Foreskin keratinocyte (primary cell): ENCODE measurements at places on chromosomes 13 and 19. TPM values are rescaled to one million over a fixed set of nuclear protein-coding genes. Genes with fewer than 3 reads are reported as not detected.

FCHO1 gene
- total RNA-seq, result 6.2 and 8.8 TPM in 2 replicates

PSG4 gene
- 5.7 and 10.1 TPM in 2 replicates for total RNA-seq

UGGT2 gene
- total RNA-seq, result 13.6 TPM in 2 replicates

DNA sequence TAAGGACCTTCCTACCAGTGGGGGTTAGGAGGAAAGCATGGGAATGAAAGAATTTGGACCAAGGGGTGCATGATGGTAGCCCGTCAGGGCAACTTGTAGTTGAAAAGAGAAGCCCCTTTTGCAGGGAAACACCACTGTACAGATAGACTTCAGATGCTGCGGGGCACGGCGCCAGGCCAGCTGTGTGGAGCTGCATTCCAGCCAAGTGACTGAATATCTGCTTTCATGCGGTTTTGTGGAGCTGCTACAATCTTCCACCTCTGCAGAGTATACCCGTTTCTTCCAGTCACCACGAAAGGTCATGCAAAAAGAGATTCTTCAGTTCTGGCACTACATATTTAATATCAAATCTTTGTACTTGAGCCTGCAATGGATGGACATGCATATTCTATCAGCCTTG is 104.7 kb downstream of the RGCC start:
- peak; percentile 67 for DNase-seq

GRCh38 chr13:112869202-112870050 is 99.6 kb upstream of the MCF2L start:
- no peak for DNase-seq

- no peak for DNase-seq
Measured at GRCh38 chr13:74280093-74280794, 146.0 kb upstream of the KLF12 start.

GRCh38 chr19:43290568-43291359 is 21.4 kb upstream of the PSG9 start:
- DNase-seq, result no peak

DNA sequence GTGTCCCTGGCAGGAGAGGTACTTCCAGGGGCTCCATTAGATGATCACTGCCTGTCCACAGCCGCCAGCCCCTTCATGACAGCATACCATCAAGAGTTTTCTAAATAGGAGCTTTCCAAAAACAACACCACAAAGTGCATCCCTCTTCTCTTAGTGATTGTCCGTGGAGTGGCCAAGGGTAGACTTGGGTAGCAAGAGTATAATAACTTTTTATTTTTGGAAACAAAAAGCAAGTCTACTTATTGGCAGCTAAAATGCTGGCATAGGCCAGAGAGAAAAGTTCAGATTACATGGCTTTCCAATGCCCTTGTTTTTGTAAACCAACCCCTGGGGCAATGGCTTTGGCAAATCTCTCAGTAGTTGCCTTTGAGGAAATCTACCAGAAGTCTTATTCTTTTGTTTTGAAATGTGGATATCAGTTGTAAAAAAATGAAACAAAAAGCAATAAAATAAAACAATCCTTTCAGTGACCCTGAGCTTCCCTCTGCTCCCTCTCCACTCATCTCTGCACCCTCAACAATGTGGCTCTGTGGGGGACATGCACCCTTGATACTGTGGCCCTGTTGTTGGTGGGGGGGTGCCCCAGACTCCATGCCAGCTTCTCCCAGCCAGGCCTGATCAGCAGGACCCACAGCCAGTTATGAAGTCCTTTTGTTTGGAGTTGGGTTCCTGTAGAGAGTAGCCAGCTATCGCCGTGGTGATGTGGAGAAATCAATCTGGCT is 294.1 kb downstream of the DLEU7 start:
- no peak for DNase-seq

DNA sequence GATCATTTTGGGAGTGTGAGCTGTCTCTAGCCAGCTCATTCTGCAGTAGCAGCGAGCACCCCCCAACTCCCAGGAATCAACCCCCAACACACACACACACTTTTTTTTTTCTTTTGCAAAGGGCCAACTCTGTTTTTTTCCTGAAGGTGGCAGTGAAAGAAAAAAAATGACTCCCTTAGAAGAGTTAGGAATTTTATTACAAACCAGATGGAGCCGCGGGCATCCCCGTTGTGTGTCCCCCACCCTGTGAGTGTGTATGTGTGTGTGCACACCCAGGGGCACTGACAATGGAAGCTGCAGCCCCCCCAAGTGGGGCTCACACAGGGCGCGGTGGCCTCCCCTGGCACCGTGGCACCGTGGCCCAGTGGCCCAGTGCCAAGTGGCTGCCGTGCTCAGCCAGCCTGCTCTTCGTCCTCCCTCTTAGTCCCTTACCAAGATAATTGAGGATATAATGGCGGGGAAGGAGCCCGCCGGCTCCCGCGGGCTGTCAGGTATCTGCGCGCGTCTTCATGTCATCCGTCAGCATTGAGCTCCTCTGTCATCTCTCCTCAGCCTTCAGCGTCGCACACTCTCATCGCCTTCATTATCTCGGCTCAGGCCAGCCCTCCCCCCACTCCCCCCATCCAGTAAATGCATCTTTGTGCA is 314.1 kb downstream of the ZNF536 start:
- no peak for DNase-seq

- peak; percentile 74 for DNase-seq
Measured at GRCh38 chr13:21638319-21639282, 32.3 kb upstream of the FGF9 start.

DNA sequence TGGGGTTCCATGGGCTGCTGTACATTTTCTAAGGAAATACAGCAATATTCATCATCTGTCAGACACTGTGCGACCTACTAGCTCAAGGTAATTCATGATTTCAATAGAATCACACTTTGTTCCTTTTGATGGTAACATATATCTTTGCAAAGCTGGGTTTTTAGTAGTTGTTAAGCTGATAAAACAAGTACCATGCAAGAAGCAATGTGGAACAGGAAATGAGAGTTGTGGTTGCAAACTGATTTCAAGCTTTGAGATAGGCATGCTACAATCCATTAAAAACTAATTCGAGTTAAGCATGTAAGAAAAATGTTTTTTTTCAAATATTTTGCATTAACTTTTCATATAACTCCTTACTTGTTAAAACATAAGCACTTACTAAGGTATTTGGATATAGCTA is 6.8 kb upstream of the MBNL2 start:
- DNase-seq, result no peak
